ENCODE measurements at places on chromosomes 13 and 19.

DNA sequence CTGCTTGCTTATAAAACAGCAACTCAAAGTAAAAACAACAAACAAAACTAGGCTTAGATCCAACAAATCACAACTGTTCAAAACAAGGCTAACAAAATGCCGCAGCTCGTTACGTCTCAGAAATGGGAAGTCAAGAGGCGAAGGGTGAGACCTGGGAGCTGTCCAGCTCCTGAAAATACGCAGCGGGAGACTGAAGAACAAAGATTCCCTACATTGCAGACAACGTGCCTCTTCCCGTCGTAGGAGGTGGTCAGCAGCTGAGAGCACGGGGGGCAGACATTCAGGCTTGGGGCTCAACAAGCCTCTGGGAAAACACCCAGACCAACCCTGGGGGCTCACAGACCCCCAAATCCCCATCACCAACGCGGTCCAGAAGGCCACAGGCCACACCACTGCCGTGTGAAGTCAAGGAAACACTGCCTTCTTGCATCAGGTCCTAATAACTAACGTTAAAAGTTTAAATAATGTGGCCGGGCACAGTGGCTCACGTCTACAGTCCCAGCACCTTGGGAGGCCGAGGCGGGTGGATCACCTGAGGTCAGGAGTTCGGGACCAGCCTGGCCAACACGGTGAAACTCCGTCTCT, 13.5 kb downstream of the PLPP2 start:
- peak; percentile 72 for DNase-seq

- DNase-seq, result no peak
Measured at GRCh38 chr19:53813996-53814395, 10.1 kb downstream of the NLRP12 start.

- no peak for DNase-seq
Measured at GRCh38 chr19:48818234-48818820, 7.5 kb upstream of the BCAT2 start.

DNA sequence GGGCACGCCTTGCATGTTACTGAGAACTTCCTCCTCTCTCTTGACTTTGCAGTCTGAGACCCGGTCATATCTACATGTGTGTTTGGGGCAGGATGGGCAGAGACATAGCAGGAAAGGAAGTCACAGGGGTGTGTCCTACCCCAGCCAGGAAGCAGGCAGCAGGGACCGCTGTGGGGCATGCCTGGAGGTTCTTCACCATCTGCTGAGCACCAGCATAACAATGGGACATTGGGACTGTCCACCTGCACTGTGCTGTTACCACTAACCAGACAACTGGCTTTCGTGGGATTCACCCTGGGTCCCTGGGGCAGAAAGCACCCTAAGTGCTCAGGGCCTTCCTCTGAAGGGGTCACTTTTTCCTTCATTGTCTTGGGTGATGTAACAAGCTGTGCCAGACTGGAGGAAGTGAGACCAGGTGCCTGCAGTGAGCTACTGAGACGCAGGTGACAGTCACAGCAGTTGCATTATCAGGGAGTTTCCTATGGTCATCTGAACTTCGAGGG, 2.6 kb upstream of the HAUS5 start:
- DNase-seq, result no peak

DNA sequence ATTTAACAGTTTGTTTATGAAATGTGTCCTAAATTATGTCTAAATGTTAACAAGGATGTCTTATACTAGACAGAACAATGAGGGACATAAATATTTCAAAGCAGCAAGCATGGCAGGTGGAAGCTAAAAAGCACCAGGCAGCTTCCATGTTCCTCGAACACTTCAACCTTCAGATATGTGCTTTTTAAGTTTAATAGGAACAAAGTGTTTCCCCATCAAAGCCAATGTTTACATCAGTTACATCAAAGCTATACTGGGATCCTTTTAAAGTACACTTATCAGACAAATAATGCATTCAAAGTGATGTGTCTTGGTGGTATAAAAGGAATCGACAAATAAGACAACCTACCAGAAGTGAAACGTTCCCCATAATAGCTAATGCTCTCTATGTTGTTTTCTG, 2841.1 kb upstream of the PCDH20 start:
- no peak for DNase-seq

All from astrocyte of the hippocampus (primary cell).